ENCODE measurements at places on chromosomes 3 and 15.

DNA sequence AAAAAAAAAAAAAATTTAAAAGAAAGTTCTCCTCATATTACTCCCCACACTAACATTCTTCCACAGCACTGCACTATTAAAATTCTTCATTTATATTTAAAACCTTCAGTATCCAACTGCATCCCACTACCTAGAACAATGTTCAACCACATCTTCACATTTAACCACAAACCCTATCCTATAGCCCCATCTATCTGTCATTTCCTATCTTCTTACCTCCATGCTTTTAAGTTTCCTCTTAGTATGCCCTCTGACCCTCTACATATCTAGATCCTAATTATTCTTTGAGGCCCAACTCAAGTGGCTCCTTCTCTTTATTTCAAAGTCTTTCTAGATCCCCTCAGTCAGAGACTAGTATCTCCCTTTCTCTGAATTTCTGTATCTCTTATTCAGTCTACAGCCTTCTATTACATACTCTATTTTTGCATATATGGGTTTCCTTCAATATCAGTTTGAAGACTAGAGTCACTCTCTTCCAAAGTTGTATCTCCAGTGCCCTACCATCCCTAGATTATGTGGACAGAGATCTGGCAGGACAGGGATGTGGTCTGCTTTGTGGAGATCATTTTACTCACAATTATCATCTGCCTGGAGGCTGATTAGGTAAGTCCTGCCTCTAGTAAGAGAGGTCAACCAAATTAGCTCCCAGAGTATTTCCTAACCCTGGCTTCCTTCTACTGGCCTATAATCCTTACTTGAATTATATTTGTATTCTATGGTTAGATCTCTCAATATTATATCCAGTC, 1.4 kb downstream of the CIAO2A start:
- no peak for DNase-seq

- peak; percentile 6 for DNase-seq
These were observed 333.9 kb downstream of the PTPRG start for GRCh38 chr3:61894988-61895935.

- no peak for DNase-seq
These were observed 9.8 kb downstream of the DPH3 start for GRCh38 chr3:16254916-16255315.

GRCh38 chr3:120153294-120153693, 59.0 kb upstream of the GSK3B start:
- DNase-seq: no peak

GRCh38 chr15:76333720-76334437, 2.7 kb upstream of the ISL2 start:
- no peak for DNase-seq

GRCh38 chr3:189507856-189508255, 123.3 kb upstream of the TP63 start:
- no peak for DNase-seq

DNA sequence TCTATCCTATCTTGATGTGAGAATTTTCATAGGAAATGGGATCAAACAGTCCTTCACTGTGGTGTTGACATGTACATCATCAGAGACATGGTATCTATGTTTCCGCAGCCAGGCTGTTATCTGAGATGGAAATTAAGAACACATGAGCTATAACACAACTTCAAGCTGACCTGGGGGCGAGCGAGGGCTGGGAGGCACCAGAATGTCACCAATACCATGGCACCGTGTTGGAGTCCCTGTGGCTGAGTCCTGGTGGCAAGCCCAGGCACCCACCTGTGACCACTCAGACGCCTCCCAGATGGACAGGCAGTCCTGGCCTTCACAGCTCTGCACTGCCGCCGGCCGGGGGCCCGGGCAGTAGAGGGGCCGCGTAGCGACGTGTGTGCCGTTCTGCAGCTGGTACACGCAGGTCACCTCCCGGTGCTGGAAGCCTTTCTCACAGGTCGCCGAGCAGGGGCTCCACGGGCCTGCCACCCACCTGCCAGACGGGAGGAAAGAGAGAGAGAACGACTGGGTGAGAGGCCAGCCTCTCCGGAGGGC, 263.9 kb upstream of the LYSMD4 start:
- no peak for DNase-seq

DNA sequence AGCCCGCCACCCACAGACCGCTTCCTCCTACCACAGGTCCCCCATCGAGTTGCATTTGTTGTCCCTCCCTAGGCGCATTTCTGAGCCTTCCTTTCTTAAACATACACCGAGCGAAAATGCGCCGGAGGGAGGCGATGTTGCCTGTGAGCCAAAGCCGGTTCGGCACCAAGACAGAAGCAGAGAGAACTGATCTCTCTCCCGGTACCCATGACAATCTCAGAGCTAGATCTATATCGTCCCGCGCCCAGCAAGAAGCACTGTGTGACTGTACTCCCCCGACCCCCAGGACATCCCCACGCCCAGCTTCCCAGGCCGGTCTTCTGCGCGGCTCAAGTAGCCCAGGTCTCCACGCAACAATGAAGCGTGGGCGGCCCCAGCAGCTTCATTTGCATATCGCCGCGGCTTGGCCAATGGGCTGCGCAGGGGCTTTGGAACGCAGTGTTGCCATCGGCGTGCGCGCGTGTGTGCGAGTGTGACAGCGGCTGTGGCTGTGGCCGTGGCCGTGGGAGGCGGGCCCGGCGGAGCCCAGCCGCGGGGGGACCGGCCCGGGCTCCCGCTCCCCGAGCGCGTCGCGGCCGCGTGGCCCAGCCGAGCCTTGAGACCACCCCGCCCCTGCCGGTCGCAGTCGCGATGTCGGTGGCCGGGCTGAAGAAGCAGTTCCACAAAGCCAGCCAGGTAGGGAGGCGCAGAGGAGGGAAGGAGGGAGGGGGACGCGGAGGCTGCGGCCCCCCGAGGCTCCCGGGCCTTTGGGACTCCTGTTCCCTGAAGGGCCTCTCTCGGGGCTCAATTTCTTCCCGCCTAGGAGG, at the start of gene SH3GL3:
TSS of gene SH3GL3 (plus strand) at position 438 of the 806 bp plus-strand sequence. CDS start at position 631, 193 bp downstream.
- DNase-seq: peak; percentile 85

GRCh38 chr3:125190786-125191185, 21.8 kb downstream of the SLC12A8 start:
- DNase-seq: no peak

GRCh38 chr3:77446084-77446483, 406.2 kb downstream of the ROBO2 start:
- DNase-seq: no peak

DNA sequence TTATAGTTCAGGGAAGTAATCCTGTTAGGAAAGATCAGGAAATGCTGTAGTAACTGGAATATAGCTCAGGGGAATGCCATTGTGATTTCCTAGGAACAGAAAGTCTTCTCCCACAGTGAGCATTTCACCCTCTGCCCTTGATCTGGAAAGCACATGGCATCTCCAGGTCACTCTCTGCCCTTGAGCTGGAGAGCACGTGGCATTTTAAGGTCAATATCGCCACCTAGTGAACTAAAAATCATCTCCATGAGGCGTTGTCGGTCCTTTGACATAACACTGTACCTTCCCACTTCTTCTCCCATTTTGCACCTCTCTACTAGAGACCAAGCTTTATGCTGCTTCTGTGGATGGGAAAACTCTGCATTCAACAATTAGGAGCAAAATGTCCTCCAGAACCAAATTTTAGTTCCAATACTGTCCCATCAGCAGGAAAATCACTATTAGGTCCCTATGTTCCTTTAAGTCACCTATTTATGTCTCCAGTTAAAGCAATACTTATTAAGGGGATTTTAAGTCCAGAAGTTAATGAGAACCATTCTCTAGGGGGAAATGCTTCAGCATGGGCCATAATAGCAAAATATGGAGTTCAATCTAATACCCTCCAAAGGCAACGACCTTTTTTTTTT, 54.7 kb upstream of the GK5 start:
- no peak for DNase-seq

GRCh38 chr3:56086355-56086754, 381.9 kb downstream of the ERC2 start:
- DNase-seq: no peak

- DNase-seq: no peak
These were observed 395.3 kb upstream of the TPRG1 start for GRCh38 chr3:188776447-188776846.

DNA sequence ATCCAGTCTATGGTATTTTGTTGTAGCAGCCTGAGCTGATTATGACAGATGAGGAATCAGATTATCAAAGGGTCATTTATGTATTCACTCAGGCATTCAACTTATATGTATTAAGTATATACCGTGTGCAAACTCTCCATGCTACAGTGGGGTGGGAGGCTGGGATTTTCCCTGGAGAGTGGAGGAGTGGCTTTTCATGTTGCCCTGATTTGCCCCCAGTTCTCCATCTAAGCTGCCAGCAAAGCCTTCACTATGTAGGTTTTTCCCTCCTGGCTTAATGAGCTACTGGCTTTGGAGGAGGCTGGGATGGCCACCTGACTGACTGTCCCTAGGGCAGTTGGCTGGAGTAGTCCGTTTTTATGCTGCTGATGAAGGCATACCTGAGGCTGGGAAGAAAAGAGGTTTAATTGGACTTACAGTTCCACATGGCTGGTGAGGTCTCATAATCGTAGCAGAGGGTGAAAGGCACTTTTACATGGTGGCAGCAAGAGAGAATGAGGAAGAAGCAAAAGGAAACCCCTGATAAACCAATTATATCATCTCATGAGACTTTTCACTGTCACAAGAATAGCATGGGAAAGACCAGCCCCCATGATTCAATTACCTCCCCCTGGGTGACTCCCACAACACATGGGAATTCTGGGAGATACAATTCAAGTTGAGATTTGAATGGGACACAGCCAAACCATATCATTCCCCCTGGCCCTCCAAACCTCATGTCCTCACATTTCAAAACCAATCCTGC, 253.9 kb downstream of the RPLP1 start:
- no peak for DNase-seq

DNA sequence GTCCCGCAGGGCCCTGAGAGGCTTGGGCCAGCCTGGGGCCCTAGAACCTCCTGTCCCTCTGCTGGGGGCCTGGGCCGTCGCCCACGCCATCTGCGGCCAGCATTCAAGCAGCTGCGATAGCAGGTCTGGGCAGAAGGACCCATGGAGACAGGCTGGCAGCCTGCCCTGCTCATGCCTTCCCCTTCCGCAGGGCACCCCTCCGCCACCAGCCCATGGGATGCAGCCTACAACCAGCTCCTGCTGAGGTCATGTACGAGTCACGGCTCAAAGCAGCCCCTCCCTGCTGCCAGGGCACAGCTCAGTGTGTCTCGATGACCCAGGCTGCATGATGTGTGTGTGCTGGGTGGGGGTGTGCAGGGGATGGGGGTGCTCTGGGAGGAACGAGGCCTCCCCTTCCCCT, 27.8 kb downstream of the DUSP7 start:
- peak; percentile 35 for DNase-seq

DNA sequence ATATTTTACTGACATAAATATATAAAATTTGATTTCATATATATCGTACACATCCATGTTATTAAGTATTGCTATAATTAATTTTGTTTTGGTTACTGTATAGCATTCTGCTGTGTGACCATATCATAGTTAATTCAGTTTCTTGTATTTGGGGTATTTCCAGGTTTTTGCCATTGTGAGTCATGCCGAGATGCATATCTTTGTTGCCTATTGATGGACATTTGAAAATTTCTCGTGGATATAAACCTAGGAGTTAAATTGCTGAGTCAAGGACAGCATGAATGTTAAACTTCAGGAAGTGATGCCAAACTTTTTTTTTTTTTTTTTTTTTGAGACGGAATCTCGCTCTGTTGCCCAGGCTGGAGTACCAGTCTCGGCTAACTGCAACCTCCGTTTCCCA, 33.7 kb upstream of the GPR171 start:
- no peak for DNase-seq

- peak; percentile 57 for DNase-seq
These were observed 75.4 kb downstream of the XXYLT1 start for GRCh38 chr3:195195321-195196209.

- DNase-seq: no peak
These were observed 47.6 kb downstream of the SLMAP start for GRCh38 chr3:57803647-57804081.

GRCh38 chr15:86384186-86384585, 304.5 kb downstream of the AGBL1 start:
- DNase-seq: no peak

GRCh38 chr3:190008432-190008831, 112.3 kb downstream of the P3H2 start:
- no peak for DNase-seq

- no peak for DNase-seq
These were observed 360.4 kb upstream of the TGFBR2 start for GRCh38 chr3:30245858-30246622.

- DNase-seq: no peak
These were observed 238.5 kb downstream of the DOCK3 start for GRCh38 chr3:50913260-50913659.

- DNase-seq: no peak
These were observed 830 bp downstream of the MAP2K5 start for GRCh38 chr15:67543348-67543718.

GRCh38 chr3:46665763-46666452, 27.6 kb downstream of the ALS2CL start:
- DNase-seq: no peak

- DNase-seq: no peak
These were observed 220.5 kb upstream of the ADAMTS9 start for GRCh38 chr3:64908251-64908685.

- DNase-seq: no peak
These were observed 9.7 kb downstream of the LIPC start for GRCh38 chr15:58441376-58442070.

DNA sequence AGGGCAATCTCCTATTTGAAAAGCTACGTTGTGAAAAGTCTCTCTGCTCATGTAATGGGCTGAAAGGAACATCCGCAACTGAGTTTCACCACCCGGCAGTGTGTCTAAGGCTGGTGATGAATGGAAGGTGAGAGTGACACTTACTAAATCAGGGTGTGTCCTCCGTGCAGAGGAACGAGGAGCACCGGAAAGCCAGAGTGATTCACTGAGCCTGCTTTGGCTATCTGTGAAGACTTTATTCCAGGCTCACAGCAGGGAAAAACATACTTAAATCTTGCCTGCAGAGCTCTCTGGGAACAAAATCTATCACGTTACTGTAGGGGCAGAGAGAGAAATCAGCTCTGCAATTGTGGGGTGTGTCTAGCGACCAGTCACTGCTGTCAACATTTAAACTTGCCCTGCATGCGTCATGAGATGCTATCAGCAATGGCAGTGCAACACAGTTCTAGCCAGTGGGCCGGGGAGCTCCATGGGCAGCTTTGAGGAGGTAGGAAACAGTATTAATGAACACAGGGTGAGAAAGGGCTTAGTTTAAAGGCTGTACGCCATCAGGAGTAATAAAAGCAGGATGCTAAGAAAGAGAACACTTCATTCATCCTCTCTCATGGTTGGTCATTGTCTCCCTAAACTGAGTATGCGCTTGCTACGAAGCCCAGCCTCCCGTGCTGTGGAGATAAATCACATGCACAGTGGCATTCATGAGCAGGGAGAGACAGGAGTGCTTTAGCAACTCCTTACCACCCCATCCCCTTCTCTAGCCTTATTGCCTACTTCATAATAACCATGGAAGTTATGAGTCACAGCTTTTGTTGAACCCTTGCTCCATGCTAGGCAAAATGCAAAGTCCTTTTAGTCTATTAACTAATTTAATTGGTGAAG, 542.7 kb upstream of the ADAMTS9 start:
- no peak for DNase-seq

GRCh38 chr15:63436872-63437375, 55.3 kb upstream of the CA12 start:
- peak; percentile 73 for DNase-seq
